ENCODE measurements at places on chromosomes 2 and 18.

- DNase-seq = no peak
These were observed 71.7 kb downstream of the IL1R2 start for GRCh38 chr2:102063487-102063911.

DNA sequence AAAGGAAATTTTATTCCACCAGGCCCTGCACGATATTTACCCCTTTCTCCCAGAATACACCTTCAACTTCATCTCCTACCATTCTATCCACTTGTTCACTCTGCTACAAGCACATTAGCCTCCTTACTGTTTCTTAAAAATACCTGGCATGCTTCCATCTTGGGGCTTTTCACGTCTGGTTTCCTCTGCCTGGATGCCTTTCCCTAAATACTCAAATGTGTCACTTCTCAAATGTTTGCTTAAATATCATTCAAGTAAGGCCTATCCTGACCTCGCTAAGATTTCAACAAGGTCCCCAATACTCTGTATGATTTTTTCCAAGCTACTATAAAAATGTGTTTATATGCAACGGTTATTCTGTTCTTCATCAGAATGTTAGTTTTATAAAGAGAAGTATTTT lies 433.0 kb upstream of the CHAC2 start:
- no peak for DNase-seq

- no peak for DNase-seq
These were observed 68.2 kb downstream of the ZNF516 start for GRCh38 chr18:76426737-76427305.

DNA sequence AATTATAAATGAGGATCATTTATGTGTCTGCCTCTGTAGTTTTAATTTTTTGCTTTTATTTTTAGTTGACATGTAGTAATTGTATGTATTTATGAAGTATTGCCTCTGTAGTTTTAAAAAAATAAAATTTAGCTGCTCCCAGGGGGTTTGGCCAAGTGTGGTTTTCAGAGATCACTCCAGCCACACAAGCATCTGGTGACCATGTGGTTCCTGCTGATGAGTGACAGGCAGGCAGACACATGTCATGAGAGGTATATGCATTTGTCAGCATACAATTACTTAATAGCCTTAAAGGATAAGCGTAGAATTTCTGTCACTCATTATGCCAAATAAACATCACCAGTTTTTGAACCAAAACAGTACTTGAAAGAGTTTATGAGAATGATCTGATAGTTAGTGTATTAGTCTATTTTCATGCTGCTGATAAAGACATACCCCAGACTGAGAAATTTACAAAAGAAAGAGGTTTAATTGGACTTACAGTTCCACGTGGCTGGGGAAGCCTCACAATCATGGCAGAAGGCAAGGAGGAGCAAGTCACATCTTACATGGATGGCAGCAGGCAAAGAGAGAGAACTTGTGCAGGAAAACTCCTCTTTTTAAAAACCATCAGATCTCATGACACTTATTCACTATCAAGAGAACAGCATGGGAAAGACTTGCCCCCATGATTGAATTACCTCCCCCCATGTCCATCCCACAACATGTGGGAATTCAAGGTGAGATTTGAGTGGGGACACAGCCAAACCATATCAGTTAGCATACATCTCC lies 29.6 kb downstream of the MREG start:
- no peak for DNase-seq

DNA sequence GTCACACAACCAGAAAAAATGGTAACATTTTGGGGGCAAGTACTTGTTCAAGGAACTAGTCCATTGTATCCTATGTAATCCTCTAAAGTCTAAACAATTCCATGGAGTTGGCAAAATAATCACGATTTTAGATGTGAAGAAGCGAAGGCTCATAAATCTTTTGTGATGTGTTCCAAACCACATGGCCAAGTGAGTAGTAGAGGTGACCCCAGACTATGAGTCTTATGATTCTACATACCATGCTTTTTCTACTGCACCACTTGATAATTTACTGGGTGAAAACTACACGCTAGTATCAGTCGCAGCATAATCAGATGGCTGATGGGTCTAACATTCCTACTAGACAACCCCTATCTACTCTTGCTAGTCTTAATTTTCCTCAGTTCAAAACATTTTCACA lies 371.4 kb downstream of the OSR1 start:
- no peak for DNase-seq

GRCh38 chr18:69402533-69402989 lies 1.9 kb downstream of the DOK6 start:
- DNase-seq = no peak

Measured in GM18507 (cell line).